Muscle of arm (tissue), 14 donors: ENCODE measurements at places on chromosomes 2 and 18.

DNA sequence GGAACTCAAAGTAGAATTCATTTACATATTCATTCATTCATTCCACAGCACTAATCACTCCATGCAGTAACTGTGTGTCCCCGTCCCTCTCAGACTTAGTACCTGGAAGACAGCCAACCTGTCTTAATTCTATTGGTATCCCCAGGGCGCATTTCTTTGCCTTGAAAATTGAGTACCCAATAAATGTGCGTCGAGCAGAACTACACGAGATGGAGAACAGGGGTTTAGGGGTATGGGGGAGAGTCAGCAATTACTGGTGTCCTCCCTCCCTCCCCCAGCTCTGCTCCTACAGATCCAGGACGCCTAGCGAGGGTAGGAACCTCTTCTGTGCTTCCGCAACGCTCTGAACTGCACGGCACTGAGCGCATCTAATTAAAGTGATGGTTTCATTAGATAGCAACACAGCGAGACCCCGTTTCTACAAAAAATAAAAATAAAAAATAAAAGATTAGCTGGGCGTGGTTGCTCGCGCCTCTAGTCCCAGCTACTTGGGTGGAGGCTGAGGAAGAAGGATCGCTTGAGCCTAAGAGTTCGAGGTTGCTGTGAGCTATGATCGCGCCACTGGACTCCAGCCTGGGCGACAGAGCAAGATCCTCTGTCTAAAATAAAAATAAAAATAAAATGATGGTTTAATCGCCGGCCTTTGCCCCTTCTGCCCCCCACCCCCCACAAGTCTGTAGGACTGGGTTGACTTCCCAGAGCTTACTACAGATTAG lies 614 bp upstream of the FKBP1B start:
- DNase-seq: no peak

- DNase-seq: no peak
These were observed 97.7 kb downstream of the GYPC start for GRCh38 chr2:126753501-126754212.

GRCh38 chr2:31002537-31003150 lies 135.6 kb downstream of the GALNT14 start:
- no peak for DNase-seq

DNA sequence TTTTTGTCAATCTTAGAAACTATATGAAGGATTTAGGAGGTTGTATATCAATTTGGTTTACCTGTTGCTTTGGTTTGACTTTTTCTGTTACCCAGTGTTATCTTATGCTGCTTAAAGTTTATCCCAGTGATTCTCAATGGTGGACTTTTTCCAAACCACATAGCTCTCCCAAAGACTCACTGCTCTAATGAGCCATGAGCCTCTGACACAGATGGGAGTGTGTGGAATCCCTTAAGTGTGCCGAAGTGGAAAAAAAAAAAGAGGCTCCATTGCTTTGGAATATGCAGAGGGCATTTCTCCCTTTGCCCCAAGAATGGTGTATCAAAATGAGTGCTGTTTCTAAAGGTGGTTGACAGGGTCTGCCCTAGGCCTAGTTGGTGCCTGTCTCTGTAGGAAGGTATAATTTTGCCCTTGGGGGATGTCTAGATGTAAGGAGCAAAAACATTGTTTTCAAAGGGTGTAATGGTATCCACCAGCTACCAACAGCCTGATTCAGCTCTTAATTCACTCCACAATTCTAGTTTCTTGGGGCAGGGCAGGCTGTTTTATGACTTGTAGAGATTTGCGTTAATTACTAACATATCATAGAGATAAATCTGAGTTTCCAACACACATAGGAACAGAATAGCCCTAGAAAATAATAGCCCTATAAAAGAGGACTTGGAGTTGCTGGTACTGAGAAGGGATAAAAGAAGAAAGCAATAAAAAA lies 64.3 kb upstream of the CYP26B1 start:
- DNase-seq: no peak

- no peak for DNase-seq
These were observed 155.4 kb upstream of the ACAA2 start for GRCh38 chr18:49968644-49969309.

- no peak for DNase-seq
These were observed 69.8 kb downstream of the NDUFA10 start for GRCh38 chr2:239955087-239955988.

GRCh38 chr18:3869848-3870247 lies 419.9 kb downstream of the TGIF1 start:
- DNase-seq: no peak

DNA sequence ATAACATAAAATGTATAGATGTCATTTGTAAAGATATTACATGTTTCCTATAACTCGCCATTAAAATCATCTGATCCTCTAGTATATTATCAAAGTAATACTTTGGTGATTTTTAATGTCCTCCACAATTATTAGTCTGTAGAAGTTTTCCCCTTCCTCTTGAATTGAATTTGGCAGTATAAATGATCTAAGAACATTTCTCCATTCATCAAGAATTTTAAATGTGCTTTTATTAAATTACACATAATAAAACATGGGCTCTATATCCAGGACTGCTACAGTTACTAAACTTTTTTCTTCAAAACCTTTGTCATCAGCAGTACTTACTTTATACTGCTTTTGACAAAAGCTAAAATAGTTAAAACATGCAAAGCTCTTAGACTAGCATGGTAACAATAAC lies 315.4 kb upstream of the ZC3H15 start:
- DNase-seq: no peak

- DNase-seq: peak; percentile 45
These were observed 18.6 kb downstream of the NRXN1 start for GRCh38 chr2:51013079-51013932.

DNA sequence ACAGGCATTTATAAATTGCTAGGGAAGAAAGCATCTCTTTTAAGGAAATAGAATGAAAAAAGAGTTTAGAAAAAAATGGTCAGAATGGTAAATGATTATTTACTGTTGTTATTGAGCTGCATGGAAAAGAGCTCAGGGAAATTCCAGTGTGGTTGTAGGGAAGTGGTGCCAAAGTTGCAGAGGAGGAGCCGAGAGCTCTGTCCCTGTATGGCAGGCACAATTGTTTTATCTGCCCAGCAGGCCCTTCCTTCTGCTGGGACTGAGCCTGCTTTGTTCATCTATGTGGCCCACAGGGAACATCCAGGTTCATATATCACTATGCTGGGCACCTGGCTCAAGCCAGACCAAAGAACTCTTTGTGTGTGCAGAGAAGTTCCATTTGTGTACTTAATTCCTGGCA lies 80.8 kb upstream of the AGAP1 start:
- no peak for DNase-seq

- peak; percentile 72 for DNase-seq
These were observed 443.0 kb upstream of the MMADHC start for GRCh38 chr2:150030436-150031190.

GRCh38 chr18:36889321-36889720 lies 60.4 kb downstream of the KIAA1328 start:
- no peak for DNase-seq

DNA sequence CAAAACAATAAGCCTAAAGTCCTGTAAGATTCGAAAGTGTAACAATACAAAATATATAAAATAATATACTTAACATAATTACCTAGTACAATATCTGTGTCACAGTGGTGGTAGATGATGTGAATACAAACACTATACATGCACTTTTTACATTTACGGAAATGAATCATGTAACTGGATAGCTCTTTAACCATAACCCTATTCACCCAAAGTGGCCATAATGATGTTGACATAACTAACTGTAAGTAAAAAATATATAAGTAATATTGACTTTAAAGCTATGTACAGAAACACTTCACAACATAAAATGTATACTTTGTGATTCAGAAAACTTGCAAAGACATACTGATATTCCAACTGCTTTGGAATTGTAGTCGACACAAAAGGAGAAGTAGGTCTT lies 616.9 kb upstream of the SLC8A1 start:
- DNase-seq: no peak

GRCh38 chr2:161170377-161170776 lies 10.1 kb downstream of the TANK start:
- DNase-seq: no peak

GRCh38 chr2:64653109-64654062 lies at the start of gene SERTAD2:
TSS of gene SERTAD2 (minus strand) at chr2:64653913. CDS start at chr2:64636871, 17,042 bp downstream.
- DNase-seq: peak; percentile 85

- no peak for DNase-seq
These were observed 325.2 kb downstream of the CYP26B1 start for GRCh38 chr2:71822463-71822862.

DNA sequence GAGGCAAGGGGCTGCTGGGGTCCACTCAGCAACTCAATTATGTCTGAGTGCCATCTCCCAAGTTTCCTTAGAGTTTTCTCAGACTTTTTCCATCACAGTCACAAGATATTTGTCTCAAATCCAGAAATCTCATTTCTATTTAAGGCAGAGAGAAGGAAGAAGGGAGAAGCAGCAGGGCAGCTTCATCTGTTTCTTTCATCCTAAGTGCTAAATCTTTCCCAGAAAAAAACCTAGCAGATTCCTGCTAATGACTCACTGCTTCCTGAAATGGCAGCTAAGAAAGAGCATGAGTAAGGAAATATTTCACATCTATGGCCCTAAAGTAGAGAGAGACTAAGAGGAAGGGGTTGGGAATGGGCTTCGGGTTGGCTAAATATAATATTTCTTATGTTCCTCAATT lies 88.0 kb downstream of the KYNU start:
- DNase-seq: no peak
